ENCODE measurements at places on chromosomes 4 and X.
A peak's percentile ranks its signal among the peaks of the same experiment; 100 is the strongest.

GRCh38 chr4:122450847-122451246, 5.7 kb downstream of the IL2 start:
- DNase-seq: peak; percentile 12

DNA sequence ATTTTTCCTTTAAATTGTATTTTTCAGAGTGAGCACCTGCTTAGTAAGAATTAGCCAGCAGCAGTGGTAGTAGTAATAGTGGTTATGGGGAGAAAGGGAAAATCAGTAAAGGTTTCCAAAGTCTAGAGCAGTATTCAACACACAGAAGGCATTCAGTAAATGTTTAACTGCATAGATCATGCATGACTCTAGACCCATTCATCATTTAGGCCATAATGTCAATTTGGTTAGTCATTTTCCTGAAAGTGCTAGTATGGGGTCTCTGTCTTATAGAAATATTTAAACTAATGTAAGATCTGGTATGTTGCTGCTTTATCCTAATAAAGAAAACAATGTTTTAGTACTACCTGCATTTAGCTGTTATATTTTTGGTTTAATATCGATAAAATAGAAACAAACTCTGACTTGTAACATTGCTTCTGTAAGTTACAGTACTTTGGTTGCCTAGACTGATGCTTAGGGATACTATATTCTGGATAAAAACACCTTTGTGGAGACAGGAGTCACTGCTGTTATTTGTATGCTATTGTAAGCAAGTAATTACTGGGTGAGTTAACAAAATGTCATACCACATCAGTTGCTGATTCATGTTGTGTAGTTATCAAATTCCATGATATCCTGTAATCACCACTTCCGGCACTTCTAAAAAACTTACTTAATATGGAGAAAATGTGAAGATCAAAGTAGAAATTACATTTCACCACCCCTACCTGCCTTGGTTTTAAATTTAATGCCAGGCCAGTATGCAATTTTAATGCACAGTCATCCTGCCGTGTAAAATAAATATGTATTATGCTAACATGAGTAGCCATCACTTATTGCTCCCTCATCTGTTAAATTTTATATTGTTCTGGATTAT, 115.8 kb upstream of the BMPR1B start:
- peak; percentile 18 for DNase-seq

GRCh38 chr4:142567199-142567598, 278.9 kb downstream of the INPP4B start:
- no peak for DNase-seq

DNA sequence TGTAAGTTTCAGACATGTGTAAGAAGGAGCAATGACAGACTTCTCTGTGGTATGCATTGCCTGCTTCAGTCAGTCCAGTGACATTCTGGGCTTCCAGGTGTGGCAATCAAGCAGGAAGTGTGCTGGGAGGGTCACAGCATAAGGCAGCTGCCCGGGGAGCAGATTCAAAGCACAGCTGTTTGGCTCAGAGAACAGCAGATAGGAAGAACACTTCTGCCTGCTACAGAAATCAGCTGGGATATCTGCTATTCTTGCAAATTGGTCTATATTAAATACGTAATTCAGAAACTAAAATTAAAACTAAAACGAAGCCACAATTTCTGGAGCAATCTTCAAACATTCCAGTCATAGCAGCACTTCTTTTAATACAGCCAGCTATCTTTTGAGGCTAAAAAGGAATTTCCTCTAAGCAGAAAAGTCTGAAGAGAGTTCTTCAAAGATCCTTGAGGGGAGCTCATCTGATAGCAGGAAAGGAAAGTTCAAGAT, 47.5 kb upstream of the GALNT7 start:
- DNase-seq: peak; percentile 46

- DNase-seq: peak; percentile 68
Measured at GRCh38 chr4:186021461-186022167, 47.3 kb upstream of the TLR3 start.

DNA sequence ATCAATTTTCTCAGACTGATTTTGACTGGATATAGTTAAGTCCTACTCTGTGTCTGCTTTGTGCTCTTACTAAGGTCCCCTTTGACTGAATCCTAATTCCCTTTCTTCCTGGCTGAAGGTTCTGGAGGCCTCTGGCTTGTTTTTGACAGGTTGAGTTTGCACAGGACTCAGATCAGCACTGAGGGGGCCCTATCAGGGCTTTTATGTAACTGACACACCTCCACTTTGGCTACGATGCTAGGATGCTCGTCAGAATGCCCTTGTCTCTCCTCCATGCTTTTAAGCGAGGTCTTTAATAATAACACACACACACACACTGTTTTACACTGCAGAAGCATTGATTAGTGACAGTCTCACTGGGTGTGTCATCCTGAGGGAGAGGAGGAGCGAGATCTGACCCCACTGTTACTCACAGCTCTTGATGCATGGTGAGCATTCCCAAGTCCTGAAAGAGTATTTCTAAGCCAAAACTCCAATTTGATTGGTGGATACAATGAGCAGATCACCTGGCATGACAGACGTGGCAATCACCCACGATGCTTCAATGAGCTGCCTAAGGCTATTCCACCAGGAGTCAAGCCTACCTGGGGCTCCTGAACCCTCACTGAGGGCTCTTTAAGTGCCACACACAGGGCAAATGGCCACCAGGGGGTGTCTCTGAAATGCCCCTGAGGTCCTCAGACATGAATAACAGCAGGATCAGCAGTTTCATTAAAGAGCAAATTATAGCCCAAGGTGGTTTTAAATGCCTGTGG, 130.4 kb upstream of the CPEB2 start:
- peak; percentile 11 for DNase-seq
